Gastroesophageal sphincter (tissue), 4 donors: ENCODE measurements at places on chromosomes 6 and 20.

- peak; percentile 97 for ATAC-seq
These were observed 21.0 kb downstream of the PIGT start for GRCh38 chr20:45436732-45437485.

DNA sequence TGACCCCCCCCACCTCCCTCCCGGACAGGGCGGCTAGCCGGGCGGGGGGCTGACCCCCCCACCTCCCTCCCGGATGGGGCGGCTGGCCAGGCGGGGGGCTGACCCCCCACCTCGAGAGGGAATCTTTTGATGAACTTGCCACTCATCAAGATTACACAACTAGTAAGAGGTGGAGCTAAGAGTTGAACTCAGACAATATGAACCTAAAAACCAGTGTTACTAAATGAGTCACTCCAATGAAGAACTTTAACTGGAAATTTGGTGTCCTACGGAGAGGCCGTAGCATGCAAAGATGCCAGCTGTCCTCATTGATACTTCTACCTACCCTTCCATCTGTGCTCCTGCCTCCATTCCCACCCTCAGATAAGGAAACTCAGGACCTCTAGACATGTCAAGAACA is 42.8 kb downstream of the PFDN4 start:
- ATAC-seq = no peak

GRCh38 chr20:60883496-60883895 is 368.6 kb upstream of the CDH4 start:
- no peak for ATAC-seq

DNA sequence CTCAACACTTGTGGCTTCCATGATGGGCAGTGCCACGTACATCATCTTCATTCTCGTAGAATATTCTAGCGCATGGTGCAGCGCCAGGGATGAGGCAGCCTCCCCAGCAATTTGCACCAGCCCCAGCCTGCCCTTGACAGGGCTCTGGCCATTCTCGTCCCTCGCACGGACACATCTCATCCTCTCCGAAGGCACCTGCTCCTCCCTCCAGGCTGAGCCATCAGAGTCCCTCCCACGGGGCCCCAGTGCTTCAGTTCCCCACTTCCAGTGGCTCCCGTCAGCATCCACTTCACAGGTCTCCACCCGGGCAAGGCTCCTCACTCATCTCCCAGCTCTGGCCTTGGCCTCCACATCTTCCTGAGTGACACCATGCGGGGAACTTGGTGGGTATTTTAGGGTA is 13.3 kb upstream of the PHACTR3 start:
- no peak for ATAC-seq

DNA sequence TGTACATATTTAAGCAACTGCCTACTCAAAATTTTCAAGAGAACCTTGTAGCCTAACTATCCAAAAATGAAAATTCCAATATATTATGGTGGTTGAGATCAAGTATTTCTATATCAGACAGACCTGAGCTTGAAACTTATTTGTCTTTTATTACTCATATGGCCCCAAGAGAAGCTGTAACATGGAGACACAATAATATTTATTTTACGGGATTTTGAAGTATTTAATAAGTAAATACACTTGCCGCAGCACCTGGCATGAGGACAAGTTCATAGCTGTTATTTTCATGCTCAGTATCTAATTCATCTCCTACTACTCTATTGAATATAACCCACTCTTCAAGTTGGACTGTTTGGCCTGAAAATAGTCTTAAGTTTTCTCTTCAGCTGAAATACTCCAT is 28.0 kb downstream of the PTPRK start:
- ATAC-seq = no peak

GRCh38 chr20:51854921-51855320 is 52.6 kb upstream of the SALL4 start:
- no peak for ATAC-seq

GRCh38 chr6:77334093-77334492 is 129.2 kb downstream of the HTR1B start:
- ATAC-seq = no peak

DNA sequence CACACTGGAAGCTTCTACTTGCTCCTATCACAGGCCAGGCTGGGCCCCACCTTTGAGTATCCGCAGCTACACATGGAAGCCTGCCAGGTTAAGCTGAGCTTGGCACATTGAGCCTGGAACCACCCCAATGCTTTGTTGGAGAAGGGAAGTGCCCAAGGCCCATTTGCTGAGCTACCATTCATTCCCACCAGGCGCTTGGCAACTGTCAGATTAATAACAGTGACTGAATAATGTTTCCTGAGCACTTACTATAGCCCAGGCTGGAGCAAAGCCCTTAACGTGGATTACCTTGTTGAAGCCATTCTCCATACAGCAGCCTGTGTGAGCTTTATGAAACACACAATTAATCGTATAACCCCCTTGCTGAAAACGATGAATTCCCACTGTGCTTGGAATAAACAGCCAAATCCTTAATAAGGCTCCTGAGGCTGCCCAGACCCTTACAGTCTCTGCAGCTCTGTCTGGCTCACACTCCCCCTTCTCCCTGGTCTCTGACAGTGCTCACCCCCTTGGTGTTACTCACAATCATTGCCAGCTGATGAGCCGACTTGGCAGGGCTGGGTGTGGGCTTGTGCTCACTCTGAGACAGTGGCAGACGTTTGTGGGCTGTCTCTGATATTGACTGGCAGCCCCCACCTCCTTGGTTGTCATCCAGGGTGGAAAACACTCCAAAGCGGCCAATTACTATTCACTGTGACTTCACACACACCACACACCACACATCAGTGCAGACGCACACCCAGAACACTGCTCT is 357.1 kb downstream of the MAFB start:
- ATAC-seq = no peak

DNA sequence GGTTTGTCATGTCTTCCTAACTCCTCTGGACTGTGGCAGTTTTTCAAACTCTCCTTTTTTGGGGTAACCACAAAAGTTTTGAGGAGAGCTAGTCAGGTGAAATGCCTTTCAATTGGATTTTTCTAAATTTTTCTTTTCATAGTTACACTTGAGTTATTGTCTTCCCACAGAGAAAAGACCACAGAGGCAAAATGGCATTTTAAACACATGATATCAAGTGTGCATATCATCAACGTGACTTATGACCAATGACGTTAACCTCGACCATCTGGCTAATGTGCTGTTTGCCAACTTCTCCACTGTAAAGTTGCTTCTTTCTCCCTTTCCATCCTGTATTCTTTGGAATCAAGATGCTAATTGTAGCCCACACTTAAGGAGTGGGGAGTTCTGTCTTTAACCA is 41.3 kb upstream of the SNAP25 start:
- no peak for ATAC-seq

DNA sequence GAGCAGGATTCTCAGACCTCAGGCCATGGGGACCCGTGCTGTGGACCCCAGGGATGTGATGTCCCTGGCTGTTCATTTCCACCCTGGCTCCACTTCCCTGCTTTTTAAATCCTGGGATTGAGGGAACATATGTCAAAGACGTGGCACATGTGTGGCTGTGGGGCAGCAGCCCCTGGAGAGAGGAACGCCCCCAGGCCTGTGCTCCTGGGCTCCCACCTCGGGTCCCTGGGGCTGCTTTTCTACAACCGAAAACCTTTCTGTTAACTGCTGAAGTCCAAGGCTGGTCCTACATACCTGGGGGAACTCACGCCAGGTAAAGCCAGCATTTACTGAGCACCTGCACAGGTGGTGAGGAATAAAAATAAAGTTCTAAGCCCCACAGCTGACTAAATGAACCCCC is 102.3 kb upstream of the FRMD1 start:
- ATAC-seq = no peak

- no peak for ATAC-seq
These were observed 116.7 kb upstream of the MAN1A1 start for GRCh38 chr6:119466226-119466625.

DNA sequence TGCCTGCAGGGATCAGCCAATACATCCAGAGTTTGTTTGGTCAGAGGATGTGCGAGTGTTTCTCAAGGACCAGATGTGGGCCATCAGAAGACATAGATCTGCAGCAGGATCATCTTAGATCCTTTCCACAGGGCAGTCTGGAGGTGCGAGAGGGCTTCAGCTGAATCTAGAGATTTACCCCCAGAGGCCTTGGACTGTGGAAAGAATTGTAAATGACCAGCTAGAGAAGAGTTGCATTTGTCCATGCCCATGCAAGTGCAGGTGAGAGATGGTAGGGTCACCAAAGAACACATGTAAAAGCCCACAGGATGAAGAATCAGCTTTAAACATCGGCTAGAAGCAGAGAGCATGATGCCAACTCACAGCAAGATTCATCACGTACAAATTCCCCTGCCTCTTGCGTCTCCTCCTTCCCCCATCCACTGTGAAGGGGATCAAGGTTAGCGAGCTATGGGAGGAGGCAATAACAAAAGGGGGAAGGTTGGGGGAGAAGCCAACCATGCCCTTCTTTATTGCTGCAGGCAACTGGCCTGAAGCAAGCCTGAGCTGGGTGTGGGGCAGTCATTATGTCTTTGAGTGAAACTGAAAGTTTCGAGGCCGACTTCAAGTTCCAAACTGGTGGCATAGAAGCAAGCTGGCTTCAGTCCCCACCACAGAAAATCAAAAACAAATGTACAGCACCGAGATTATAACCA is 83.5 kb downstream of the SCML4 start:
- no peak for ATAC-seq

GRCh38 chr20:4183361-4183760 is 168.0 kb upstream of the RNF24 start:
- ATAC-seq = no peak

- ATAC-seq = peak; percentile 25
These were observed 65.3 kb downstream of the NUS1 start for GRCh38 chr6:117740605-117741004.

GRCh38 chr6:113560376-113560775 is 296.8 kb upstream of the MARCKS start:
- no peak for ATAC-seq

- ATAC-seq = no peak
These were observed 15.6 kb upstream of the PRDM13 start for GRCh38 chr6:99590728-99591672.

- ATAC-seq = no peak
These were observed 4.1 kb downstream of the NKX2-2 start for GRCh38 chr20:21509597-21510371.

DNA sequence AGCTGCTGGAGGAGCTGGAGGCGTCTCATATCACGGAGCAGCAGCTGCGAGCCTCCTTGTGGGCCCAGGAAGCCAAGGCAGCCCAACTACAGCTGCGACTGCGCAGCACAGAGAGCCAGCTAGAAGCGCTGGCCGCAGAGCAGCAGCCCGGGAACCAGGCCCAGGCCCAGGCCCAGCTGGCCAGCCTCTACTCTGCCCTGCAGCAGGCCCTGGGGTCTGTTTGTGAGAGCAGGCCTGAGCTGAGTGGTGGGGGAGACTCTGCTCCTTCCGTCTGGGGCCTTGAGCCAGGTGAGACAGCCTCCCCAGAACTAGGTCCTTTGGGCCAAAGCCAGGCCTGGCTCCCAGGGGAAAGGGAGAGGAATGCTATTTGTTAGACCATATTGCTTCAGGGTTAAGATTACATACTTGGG is 31.7 kb downstream of the C20orf173 start:
- peak; percentile 92 for ATAC-seq

GRCh38 chr20:3115190-3116107 is 30.9 kb upstream of the AVP start:
- ATAC-seq = peak; percentile 52

DNA sequence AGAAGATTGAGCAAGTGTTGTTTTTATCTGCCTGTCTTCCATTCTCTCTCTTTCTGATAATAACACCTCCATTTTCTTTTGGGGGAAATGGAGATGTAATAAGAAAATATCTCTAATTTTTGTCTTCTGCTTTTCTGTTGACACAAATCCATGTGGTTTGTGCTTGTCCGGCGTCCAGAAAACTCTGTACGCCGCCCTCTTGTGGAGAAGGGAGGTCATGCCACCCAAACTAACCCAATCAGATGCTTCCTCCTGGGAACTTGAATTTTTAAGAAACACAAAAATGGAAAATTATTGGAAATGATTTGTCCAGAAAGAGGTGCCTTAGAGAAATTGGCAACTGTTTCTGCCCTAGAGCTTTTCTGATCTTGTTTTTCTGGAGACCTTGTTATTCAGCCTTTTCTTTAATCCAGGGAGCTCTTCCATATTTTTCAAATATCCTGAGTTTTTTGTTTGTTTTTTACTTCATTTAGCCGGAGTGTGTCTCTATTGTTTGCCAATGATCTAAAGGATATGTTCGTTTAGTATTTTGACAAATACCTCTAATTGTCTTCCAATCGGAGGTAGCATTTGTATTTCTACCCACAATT is 17.8 kb upstream of the FNDC1 start:
- no peak for ATAC-seq

DNA sequence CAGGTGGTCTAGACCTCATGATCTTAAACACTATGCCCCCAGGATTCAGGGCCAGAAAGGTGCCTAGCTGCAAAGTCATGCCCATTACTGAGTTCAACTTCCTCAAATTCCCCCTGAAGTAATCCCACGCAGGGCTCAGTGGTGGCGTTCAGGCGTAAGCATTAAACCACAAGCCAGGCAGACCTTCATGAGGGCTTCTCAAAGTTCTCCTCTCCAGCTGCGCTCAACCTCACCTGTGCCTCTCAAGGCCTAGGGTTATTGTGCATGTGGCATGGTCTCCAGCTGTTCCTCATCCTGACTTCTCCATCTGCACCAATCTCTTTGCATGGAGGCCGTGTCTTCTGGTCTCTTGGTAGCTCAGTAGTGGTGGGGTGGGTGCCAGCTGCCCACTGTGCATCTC is 113.6 kb downstream of the TSHZ2 start:
- ATAC-seq = no peak

- ATAC-seq = no peak
These were observed 59.9 kb downstream of the HECA start for GRCh38 chr6:139194740-139195139.

DNA sequence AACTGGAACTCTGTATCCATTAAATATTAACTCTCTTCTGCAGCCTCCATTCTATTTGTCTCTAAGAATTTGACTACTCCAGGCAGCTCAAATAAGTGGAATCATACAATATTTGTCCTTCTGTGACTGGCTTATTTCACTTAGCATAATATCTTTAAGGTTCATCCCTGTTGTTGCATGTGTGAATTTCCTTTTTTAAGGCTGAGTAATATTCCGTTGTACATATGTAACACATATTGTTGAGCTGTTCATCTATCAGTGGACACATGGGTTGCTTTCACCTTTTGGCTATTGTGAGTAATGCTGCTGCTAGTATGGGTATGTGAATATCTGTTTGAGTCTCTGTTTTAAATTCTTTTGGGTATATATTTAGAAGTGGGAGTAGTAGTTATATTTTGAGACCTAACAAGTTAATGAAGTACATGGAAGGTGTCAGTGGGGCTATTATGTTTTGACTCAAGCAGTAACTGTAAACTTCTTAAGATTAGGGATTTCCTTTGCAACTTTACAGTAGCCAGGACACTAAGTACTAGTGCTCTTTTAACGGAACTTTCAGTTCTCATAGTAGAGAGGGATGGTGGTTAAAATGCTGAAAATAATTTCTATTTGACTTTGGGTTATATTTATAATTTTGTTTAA is 29.7 kb upstream of the TMEM217 start:
- no peak for ATAC-seq
